ENCODE measurements at places on chromosomes 4 and X.

GRCh38 chr4:337932-338758, 531 bp downstream of the ZNF141 start:
- peak; percentile 5 for DNase-seq

DNA sequence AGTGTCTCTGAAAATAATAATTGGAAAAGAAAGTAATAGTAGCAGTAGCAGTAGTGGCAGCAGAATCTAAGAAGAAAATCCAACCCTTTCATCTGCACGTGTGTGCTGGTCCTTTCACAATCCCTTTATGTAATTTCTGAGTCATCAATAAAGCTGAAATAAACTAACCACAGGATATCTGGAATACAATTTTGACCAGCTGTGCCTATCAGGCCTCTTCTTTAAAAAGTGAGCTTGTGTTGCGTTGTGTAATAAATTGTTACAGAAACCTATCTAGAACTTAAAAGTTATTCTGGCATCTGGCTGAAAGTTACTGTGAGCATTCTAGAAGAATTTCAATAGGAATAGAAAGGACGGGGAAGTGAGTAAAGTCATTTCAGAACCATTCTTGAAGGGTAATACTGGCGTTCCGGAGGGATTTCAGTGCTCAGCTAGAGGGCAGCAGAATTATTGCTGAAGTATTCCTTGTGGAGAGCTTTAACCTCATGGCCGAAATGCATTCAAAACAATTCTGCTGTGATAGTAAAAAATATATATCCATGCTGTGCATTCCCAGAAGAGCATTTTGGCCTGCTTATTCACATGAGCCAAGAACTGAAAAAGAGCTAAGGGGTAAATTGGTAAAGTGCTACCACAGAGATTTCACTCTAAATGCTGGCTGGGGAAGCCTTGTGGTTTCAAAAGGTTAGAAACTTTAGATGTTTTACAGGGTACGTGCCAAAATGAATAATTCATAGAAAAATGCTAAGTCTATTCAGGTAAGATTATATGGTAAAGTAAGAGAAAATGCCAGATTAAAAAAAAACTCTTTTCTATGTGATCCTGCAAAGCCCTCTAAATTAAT, 260.6 kb downstream of the NKX6-1 start:
- DNase-seq: no peak

GRCh38 chrX:123849096-123849495, 10.8 kb upstream of the XIAP start:
- no peak for DNase-seq

DNA sequence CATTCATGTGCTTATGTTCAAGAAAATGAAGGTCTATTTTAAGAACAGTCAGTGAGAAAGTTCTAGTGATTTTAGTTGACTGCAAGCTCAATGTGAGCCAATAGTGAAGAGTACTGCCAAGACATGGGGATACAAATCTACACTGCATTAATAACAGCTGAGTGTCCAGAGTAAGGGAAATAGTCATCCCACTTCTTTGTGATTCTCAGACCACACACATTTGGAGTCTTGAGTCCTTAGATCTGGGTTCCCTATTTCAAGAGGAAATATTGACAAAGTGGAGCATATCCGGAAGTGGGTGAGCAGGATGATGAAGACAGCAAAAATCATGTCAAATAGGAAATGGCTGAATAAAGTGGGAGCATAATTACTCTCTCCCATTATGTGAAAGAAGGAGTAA, 171.1 kb downstream of the LARP7 start:
- DNase-seq: no peak

GRCh38 chr4:173411106-173411693, 12.3 kb upstream of the SCRG1 start:
- DNase-seq: no peak

DNA sequence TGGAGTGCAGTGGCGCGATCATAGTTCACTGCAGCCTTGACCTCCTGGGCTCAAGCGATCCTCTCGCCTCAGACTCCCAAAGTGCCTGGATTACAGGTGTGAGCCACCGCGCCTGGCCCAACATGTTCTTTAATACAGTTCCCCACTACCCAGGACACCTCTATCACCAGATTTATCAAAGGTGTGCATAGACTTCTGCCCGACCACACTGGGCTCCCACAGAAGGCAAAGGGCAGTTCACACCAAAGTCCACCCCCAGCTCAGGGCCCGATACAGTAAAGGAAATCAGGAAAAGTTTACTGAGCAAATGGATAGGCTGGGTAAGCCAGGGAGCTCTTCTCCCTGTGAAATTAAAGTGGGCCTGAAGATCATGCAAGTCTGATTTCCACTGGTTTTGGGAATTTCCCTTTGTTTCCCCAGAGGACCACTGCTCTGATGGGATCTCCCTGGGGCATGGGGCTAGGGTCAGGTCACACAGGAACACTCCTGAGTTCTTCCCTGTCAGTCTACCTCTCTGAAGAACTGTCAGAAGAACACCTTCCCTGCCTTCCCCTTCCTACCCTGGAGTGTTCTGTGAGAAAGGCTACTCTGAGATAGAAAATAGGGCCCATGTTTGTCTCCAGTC, 17.7 kb upstream of the PIM2 start:
- no peak for DNase-seq

GRCh38 chr4:123468479-123469031, 72.0 kb downstream of the SPRY1 start:
- DNase-seq: no peak

DNA sequence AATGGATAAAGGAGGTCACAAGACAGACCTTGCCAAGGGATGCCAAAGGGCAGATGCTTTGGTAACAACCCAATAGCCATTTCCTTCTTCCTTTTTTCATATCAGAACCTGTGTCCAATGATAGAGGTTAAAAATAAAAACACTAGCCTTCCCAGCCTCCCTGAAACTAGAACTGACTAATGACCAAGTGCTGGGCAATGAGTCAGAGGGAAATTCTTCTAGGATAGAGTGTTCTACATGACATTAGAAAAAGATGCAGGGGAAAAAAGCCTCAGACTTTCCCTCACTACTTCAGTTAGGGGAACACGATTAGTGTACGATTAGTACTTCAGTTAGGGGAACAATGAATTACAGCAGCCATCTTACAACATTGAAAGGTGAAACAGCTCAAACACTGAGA, 29.3 kb upstream of the FAM47C start:
- peak; percentile 1 for DNase-seq

DNA sequence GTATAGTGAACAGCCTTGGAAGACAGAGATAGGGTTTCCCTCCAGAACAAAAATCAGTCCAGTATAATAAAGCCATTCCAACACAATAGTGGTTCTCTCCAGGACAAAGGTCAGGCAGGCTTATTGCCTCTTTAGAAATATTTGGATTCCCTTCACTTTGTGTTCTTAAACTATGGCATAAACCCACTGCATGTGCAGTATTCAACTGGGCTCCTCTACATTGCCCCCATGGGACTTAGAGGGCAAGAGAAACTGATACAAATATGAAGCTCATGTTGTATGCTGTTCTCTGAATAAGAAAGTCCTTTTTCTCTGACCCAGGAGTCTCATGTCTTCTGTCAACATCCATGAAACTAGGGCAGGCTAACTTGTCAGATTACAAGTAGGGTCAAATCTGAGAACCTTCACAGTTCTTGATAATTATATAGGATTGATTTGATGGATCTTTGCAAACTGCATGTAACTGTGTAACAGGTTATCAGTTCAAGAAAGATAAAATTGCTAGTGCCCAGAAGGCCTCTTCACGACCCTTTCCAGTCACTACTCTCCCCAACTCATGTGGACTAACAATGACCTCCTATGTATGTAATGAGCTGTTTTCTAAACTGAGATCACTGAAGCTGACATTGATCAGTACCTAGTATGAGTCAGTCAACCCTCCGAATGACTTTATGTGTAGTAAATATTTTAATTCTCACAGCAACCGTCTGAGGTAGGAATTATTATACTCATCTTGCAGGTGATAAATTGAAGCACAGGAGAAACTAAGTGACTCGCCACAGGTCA, 31.9 kb upstream of the FAM9C start:
- no peak for DNase-seq

- no peak for DNase-seq
These were observed 5.0 kb upstream of the SEL1L3 start for GRCh38 chr4:25867781-25868294.

GRCh38 chr4:129988957-129989356, 893.0 kb downstream of the C4orf33 start:
- DNase-seq: no peak

DNA sequence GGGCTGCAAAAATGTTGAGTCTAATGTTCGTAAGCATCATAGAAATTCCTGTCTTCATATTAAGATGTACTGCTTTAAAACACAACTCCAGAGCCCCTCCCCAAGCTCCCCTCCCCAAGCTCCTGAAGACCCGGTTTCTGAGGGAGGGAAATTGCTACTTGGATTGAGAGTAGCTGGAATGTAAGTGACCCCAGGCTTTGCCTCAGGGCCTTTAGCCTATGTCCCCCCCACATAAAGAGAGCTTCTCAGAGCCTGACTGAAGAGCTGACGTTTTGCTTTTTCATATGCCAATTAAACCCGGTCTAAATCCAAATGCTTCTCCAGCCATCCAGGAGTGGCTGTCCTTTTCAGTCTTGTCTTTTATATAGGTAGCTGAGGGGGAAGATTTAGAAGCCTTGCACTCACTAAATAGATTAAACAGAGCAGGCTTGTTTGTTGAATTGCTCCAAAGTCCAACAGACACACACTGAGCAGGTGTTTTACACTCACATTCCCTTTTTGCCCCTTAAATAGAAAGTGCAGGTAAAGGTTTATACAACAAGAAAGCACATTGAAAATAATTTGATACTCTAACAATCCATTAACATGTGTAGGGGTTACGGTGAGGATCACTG, 19.6 kb downstream of the ARX start:
- no peak for DNase-seq

- DNase-seq: no peak
These were observed 339.1 kb downstream of the GALNTL6 start for GRCh38 chr4:172152284-172152683.

- no peak for DNase-seq
These were observed 567.4 kb upstream of the CPEB2 start for GRCh38 chr4:14434916-14435315.

- no peak for DNase-seq
These were observed 7.2 kb upstream of the CPLX1 start for GRCh38 chr4:833156-833555.

DNA sequence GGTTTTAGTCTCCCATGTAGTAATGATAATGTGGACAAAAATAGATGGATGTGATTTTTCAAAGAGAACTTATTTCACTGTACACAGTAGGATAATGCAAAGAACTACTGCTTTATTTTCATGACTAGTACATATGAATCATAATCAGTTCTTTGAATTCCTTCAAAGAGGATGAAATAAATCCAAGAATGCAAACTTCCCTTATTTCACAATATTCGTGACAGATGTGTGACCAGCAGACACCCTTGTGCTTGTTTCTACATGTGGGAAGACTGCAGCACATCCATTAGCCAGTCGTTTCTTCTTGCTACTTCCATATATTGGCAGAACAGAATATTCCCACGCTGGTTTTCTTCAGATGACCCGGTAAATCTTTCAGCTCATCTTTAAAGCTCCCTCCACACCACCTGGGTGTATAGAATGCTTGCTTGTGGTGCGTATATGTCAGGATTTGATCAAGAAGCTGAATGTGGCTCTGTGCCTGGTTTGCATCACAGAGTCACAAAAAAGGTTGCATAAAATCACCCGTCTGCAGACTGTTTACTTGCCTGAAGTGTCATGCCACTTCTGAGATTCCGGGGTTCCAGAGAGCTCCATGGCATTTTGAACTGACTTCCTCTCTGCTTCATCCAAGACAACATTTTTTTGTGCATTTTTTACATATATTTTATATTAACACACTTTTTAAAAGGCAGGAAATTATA, 47.7 kb upstream of the FAT4 start:
- DNase-seq: no peak

GRCh38 chrX:136162827-136163570, 15.7 kb downstream of the FHL1 start:
- peak; percentile 17 for DNase-seq

- no peak for DNase-seq
These were observed 155.3 kb downstream of the SPCS3 start for GRCh38 chr4:176475067-176475466.

GRCh38 chrX:16319929-16320328, 152.6 kb downstream of the MAGEB17 start:
- DNase-seq: no peak

GRCh38 chr4:156815717-156816359, 155.8 kb downstream of the PDGFC start:
- DNase-seq: no peak

DNA sequence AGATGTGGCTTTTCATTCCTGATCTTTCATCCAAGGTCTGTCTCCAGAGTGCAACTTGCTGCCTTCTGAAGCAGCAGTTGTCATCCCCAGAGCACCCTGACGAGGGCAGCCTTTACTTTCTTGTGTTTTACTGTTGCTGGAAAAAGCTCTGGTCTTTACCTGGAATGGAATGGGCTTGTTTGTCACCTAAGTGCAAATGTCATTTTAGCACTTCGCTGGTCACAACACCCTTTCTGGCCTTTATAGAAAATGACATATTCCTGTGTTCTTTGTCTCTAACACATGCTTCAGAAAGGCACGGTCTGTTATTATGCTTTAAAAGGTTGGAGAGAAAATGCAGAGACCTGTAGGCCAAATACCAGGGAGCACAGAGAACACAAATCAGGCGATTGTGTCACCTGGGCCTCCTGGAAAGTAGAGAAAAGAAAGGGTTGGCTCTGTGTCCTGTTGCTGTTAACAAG, 332.7 kb upstream of the IGFBP7 start:
- DNase-seq: peak; percentile 72

- DNase-seq: no peak
These were observed 72.4 kb downstream of the FRAS1 start for GRCh38 chr4:78129383-78130108.

DNA sequence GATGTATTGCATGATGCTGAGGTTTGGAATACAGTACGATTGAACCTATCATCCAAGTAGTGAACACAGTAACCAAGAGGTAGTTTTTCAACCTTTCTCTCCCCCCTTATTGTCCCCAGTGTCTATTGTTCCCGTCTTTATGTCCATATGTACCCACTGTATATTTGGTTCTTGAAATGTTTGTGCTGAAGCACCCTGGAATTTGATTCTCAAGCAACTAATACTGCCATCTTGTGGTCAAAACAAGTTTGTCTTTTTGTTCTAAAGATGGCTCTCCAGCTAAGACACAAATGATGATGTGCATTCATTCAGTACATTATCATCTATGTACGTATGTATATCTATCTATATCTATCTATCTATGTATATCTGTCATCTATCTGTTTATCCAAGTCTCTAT, 33.5 kb upstream of the DCX start:
- DNase-seq: peak; percentile 2

- DNase-seq: no peak
These were observed 257.2 kb downstream of the ARHGAP24 start for GRCh38 chr4:85732124-85732523.

DNA sequence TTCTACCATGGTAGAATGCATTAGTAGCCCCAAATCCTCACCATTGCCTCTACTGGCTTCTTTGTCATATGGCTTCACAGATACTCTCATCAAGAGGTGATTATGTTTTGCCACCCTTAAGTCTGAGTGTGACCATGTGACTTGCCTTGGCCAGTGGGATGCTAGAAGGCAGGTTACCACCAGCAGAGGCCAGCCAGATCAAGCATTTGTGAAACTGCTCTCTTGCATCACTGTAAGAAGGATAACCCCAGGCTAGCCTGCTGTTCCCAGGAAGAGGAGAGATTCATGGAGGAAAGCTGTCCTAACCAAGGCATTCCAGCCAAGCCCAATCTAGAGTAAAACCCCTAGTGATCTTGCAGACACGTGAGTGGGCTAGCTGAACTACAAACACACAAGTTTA, 46.8 kb downstream of the USP46 start:
- DNase-seq: no peak

All from urothelium cell line (cell line).